ENCODE measurements at places on chromosomes 12 and 14.

DNA sequence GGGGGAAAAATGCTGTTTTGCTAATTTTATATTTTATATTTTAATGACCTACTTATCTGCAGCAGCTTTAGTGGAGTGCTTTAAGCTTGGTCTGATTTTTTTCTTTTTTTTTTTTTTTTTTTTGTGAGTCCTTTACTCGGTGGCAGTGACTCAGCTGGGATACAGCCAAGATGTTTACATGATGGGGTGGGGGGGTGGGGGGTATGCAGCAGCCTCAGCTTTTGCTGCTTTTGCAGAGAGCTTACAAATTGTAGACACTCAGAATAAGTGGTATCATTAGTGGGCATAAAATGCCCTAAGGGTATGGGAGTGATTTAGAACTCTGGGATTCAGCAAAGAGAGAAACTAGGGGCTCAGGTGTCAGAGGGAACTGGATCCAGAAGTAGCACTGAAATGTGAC, 38.2 kb upstream of the ARHGAP5 start:
- DNase-seq, result no peak

GRCh38 chr14:90438841-90439240, 42.0 kb downstream of the CALM1 start:
- no peak for DNase-seq

DNA sequence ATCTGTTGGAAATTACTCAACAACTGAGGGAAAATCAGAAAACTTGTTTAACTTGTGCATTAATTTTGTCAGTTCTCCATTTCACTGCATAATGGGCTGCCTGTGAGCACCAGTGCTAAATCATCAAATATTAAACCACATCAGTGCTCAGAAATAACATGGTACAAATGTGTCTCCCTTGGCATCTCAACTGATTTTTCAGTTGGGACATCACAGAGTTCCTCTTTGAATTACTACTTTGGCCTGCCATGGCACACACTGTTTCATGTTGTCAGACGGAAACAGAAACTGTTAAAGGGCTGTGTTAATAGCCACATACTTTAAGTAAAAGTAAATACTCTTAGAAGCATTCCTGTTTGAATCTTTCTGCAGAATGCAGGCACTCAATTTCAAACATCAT, 42.1 kb upstream of the STRN3 start:
- peak; percentile 22 for DNase-seq

DNA sequence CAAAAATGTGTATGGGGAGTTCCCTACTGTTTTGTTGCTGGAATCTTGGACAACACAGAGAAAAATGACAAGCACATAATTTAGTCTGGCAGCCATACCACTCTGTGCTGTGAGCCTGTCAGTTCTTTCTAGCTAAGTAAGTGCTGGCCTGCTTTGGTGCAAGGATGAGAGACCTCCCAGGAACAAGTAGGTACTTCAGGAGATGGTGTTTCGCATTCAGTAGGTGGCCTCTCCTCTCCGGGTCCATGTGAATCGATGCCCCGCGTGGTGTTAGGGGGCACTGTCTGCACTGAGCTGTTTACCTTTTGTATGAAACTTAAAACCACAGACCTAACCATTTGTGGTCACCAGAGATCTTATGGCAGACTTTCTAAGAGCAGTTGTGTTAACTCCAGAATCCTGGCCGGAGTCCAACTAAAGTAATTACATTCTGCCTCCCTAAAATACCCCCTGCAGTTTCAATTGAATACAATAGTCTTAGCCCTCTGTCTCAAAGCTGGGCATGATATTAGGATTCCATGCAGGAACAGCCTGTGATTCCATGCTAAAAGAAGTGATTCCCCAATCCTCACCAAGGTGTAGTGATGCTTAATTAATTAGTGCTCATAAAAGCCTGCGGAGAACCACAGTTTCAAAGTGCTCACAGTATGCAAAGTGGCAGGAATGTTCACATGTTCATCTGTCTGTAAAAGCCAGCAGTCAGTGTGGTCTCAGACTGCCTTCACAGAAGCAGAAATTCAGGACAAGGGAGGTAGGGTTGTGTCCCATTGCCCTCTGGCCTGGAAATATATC, 64.2 kb downstream of the LLPH start:
- DNase-seq, result no peak

Measured in GM19239 (cell line).